Stimulated activated CD8-positive, alpha-beta memory T cell treated with anti-CD3 and anti-CD28 coated beads, Interleukin-15, amount 100 ng/mL, for 4 hours (primary cell): ENCODE measurements at places on chromosomes 7 and 10.

- no peak for DNase-seq
Measured at GRCh38 chr10:79904671-79905321, 44.1 kb downstream of the SFTPD start.

DNA sequence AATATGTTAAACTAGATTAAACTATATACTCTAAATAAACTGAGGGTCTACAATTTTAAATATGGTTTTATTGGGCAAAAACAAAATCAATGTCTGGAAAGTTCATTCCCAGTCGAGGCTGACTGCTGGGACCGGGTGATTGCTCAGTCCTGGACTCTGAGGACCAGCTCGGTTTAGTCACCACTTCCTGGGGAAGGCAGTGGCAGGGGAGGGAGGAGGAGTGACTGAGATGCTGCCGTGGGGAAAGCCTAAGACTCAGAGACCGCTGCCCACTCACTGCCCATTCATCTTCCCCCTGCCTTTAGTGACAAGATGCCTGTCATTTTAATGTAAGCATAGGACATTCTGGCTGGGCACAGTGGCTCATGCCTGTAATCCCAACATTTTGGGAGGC, 29.0 kb downstream of the ATOH7 start:
- DNase-seq: no peak

DNA sequence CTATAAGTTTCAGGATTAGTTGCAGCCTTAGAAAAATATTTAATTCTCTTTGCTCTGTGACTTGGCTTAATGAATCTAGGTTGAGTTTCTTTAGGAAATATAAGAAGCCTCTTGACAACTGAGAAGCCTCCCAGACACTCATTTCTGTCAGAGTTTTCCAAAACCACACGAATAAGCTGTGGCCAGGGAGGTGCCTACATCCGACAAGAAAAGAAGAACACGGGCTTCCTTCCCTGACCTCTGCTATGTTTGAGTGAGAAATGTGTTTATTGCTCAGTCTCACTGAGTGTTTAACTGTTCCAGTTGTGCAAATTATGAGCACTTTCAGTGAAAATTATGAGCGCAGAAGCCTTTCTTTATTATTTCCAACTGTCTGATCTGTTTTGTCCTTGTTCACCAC, 105.0 kb downstream of the TRIL start:
- no peak for DNase-seq

- no peak for DNase-seq
Measured at GRCh38 chr7:15723841-15724240, 37.4 kb upstream of the MEOX2 start.

GRCh38 chr7:145860809-145861208, 255.8 kb upstream of the CNTNAP2 start:
- DNase-seq: no peak

- DNase-seq: no peak
Measured at GRCh38 chr7:90187507-90188050, 24.0 kb upstream of the STEAP2 start.

- no peak for DNase-seq
Measured at GRCh38 chr7:70937424-70937823, 194.5 kb upstream of the GALNT17 start.

DNA sequence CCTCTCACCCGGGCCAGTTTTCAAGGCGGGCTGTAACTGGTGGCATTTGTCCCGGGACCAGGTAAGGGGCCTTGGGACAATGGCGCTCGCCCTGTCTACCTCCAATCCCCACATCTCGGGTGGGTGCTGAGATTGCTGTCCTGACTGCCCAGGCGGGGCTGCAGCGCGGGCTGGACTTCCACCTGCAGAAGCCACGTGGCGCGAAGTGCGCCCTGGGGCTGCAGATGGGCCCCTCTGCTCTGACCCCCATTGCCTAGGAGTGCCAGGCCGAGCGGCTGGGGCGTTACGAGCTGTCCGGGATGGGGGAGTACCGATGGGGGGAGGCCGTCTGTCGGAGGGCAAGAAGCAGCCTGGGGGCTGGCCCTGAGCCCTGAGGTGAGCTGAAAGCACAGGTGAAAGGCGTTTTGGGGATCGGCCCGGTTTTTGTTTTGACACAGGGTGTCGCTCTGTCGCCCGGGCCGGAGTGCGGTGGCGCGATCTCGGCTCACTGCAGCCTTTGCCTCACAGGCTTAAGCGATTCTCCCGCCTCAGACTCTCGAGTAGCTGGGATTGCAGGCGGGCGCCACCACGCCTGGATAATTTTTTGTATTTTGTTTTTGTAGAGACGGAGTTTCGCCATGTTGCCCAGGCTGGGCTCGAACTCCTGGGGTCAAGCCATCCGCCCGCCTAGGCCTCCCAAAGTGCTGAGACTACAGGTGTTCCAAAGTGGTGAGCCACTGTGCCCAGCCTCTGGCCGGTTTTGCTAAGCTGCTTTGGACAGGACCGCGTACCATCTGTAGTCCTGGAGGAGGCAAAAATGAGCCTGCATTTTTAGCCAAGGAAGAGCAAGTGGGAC, at the start of gene SFXN2:
SFXN2 (plus strand) TSS at position 16 of the 835 bp plus-strand sequence. CDS start 12,001 bp downstream, outside the sequence.
- peak; percentile 16 for DNase-seq

DNA sequence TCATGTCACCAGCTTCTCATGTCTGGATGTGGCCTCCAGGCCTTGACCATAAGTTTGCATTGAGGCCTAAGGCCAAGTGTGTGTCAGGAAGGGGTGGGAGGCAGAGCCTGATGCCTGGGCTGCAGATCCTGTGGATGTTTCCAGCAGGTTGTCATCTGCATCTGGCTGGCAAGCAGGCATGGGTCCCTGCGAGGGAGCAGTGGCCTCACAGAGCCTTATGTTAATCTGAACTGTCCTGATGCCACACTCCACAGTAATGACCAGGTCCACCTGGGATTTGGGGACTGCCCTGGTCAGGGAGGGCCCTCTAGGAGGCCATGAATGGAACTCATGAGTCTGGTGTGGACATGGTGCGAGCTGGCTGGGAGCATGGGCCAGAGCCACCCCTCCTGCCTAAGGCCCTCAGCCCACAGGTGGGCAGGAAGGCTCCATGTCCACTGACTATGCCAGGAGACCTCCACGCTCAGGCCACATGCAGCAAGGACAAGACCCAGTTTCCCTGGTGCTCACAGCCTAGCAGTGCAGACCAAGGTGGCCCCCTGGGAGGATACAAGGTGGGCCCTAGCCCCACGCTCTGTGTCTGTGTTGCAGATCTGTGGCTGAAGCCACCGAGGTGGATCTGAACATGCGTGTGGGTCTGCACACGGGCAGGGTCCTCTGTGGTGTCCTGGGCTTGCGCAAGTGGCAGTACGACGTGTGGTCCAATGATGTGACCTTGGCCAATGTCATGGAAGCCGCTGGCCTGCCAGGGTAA, 83.1 kb downstream of the ADCY1 start:
- no peak for DNase-seq

GRCh38 chr7:41420421-41420820, 282.5 kb downstream of the INHBA start:
- no peak for DNase-seq

GRCh38 chr7:150412518-150413488, 33.7 kb downstream of the ZNF775 start:
- DNase-seq: no peak

DNA sequence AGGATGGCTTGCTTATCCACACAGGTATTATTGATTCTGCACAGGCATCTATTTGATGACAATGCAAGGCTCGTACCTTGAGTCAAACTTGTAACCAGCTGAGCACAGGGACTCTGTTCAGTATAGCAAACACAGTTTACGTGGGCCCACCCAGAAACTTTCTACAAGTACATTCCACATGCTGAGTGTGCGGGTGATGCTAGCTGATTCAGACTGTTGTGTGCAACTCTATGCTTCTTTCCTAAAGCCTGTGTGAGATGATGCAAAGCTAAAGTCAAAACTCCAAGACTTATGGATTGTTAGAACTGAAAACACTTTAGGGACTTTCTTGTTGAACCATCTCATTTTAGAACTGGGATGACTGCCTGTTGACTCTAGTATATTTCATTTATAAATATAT, 21.5 kb upstream of the CALD1 start:
- no peak for DNase-seq

DNA sequence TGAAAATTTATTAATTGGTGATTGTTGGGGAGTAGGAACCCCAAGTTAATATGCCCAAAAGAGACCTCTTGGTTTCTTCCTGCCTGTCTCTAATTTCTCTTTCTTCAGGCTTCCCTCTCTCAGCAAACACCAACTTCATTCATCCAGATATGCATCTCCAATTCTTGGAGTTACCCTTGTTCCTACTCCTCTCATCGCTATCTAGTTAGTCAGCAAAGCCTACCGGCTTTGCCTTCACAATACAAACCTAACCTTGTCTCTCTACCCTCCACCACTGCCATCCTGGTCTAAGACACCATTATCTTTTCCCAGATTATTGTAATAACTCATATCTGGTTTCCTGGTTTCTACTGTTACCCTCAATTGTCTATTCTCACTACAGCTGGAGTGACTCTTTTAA, 47.9 kb downstream of the MRPL32 start:
- DNase-seq: no peak

DNA sequence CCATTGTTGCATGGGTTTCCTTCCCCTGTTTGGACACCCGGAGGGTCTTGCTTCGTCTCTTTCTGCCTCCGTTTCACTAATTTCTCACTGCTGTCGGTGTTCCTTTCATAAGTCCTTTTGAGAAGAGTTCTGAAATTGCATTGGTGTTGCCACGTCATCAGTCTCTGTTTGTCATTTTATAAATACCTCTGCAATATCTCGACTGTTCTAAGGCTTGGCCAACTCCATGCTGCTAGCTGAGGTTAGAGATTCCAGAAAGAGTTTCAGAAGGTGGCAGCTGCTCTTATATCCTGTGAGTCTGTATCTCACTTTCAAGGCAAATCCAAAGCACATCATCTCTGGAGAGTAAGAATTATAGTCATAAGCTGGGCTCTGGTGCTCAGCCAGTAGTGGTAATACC, 148.0 kb upstream of the INSYN2A start:
- no peak for DNase-seq

DNA sequence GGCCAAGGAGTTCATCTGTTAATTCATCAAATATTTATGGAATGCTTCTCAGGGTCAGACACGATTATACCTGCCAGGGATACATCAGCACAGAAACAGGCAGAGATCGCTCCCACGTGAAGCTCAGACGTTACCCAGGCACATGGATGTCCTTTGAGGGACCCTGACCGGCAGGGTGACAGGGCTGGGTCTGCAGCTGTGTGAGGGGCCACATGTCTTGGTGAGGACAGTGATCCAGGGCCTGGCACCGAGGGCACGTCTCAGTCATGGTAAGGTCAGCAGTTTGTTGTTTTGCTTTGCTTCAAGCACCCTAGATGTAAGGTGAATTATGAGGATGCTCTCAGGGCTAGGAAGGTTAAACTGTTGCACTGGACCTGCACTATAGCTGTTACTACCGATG, 227.9 kb downstream of the WDR37 start:
- no peak for DNase-seq

- DNase-seq: no peak
Measured at GRCh38 chr10:59898125-59898835, 8.1 kb downstream of the CCDC6 start.

- DNase-seq: no peak
Measured at GRCh38 chr7:100604976-100605911, 3.1 kb downstream of the PCOLCE start.

- no peak for DNase-seq
Measured at GRCh38 chr10:127934383-127934782, 27.5 kb downstream of the PTPRE start.

DNA sequence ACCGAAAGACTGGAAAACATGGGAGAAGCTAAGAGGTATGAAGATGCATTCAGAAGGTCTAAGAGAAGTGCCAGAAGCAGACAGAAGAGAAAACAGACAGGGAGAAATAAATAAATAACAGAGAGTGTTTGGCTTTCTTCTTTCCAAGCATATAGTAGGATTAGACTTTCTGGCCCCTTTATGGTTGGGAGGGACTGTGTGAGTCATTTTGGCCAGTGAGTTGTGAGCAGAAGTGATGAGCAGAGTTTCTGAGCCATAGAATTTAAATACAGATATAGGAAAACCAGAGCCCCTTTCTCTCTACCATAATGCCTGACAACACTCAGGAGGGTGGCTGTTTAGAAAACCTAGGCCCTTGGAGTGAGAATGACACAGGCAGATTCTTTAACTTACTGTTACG, 171.0 kb downstream of the PPP1R17 start:
- DNase-seq: no peak

DNA sequence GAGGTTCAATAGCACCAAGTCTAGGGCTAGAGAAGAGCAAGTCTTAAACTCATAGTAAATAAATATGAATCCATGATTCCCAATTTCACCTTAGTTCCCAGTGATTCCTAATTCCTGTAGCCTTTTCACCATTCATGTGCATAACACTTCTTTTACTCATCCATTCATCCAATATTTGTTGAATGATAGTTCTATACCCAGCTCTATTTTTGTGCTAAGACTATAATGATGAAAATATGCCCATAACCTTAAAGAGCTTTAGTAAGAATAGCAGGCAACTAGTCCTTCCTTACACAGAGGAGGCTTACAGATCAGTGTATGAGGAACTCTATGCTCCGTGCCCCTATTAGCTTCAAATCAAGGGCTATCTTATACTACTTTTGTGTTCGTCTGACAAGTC, 280.2 kb upstream of the CHRM2 start:
- no peak for DNase-seq
